ENCODE measurements at places on chromosomes 7 and 10.

- no peak for DNase-seq
These were observed 1.7 kb downstream of the CDHR1 start for GRCh38 chr10:84196083-84196482.

DNA sequence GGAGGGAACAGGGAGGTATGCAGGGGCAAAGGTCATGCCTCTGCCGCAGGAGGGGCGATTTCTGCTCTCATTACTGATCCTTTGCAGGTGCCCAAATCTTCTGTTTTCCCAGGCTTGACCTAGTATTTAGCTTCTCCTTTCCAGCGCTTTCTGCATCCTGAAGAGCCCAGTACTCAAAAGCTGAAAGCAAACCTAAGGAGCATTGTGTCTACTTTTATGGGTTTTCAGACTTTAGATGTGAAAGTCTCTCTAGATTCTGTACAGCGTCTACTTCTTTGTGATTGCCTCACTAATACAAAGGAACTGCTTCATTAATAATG is 560 bp downstream of the GBF1 start:
- DNase-seq, result no peak

DNA sequence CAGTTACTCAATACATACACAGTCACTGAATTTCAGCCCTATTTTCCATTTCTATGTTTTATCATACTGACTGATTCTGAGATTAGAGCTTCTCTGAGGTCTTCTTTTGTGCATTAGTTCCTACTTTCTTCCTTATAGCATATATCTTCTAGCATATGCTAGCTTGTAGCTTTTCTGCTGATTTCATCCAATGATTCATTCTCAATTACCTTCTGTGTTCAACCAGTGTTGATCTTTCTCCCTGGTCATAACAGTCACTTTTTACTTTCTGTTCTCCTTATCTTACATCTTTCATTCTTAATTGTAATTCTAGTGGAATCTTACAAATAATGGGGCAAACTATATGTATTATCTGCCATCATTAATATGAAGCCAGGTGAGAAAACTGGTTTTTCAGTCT is 159.5 kb upstream of the HGF start:
- peak; percentile 17 for DNase-seq

- no peak for DNase-seq
These were observed 127.4 kb downstream of the ZNF365 start for GRCh38 chr10:62501547-62501946.

DNA sequence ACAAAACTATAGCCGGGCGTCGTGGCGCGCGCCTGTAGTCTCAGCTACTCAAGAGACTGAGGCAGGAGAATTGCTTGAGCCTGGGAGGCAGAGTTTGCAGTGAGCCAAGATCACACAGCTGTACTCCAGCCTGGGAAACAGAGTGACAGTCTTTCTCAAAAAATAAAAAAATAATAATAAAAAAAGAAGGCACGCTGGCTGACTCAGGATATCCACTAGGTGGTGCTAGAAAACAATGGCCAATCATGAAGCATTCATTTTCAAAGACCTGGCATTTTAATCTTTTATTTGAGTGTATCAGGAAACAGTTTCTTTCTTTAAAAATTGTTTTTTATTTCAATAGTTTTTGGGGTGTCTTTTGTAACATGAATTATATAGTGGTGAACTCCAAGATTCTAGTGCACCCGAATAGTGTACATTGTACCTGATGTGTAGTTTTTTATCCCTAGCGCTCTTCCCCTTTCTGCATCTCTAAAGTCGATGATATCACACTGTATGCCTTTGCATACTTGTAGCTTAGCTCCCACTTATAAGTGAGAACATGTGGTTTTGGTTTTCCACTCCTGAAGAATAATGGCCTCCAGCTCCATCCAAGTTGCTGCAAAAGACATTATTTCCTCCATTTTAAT is 88.6 kb downstream of the LYZL1 start:
- DNase-seq, result peak; percentile 25

GRCh38 chr10:28127881-28128280 is 129.0 kb upstream of the ODAD2 start:
- DNase-seq, result peak; percentile 50

DNA sequence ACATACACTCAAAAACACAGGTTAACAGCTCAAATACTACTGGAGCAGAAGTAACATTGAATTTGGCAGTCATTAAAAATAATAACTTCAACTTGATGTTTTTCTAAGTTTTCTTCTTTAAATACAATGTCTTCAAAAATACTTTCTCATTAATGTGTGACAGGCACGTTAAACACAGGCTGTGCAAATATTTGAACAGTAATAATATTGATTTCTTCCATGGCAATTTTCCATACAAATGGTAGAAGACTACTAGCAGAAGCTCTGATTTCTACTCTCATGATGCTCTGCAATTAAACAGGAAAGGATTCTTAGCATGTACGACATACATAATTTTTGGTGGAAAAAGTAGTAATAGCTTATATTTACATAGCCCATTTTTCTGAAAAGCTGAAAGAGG is 47.4 kb downstream of the NRP1 start:
- no peak for DNase-seq

GRCh38 chr7:151833691-151834090 is 43.2 kb downstream of the PRKAG2 start:
- DNase-seq, result no peak

- peak; percentile 80 for DNase-seq
These were observed 23.6 kb downstream of the ST8SIA6 start for GRCh38 chr10:17430647-17431355.

DNA sequence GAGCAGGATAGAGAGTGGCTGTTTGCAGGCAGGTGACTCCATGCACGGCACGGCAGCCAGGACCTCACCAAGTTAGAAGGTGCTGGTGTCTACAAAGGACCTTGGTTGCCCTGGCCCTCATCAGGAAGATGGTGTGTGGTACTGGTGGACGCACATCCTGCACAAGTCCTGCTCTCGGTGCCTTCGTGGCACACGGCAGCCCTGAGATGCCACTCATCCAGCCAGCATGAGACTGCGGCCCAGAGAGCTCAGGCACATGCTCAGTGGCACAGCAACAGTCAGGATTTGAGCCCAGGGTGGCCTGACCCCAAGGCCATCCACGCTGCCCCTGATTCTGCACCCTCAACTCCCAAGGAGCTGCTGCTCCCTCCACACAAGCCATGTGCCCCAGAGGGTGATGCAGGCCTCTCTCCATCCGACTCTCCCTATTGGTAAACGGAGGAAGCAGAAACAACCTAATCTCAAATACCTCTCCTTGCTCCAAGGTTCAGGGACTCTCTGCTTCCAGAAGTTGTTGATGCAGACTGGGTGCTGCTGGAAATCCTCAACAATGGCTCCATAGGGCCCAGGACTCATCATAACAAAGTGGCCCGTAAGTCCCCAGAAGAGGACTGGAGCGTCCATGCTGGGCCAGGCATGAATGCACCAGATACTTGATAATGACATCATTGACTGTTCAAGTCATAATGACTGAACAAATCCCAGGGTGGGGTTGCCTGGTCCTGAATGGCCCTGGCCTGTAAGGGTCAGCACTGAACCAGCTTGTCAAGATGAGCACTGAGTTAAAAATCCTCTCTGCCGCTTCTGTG is 93.6 kb downstream of the ARHGAP22 start:
- DNase-seq, result no peak

GRCh38 chr7:111516612-111517011 is 45.7 kb downstream of the IMMP2L start:
- DNase-seq, result no peak

DNA sequence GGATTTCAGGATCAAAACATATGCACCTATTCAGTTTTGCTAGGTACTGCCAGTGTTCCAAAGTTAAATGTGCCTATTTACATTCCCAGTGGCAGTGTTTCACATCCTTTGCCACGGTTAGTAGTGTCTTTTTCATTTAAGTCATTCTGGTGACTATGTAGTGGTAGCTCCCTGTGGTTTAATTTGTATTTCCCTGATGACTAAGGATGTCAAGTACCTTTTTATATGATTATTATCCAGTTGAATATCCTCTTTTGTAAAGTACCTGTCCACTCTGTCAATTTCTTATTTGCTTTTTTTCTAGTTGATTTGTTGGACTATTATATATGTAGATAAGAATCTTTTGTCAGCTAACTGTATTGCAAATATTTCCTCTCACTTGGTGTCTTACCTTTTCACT is 45.1 kb downstream of the TMEM60 start:
- peak; percentile 8 for DNase-seq

GRCh38 chr7:149381245-149381644 is 79.6 kb downstream of the ZNF777 start:
- DNase-seq, result no peak

- DNase-seq, result no peak
These were observed 126.1 kb downstream of the ADARB2 start for GRCh38 chr10:1610986-1611770.

GRCh38 chr7:150787321-150788281 is 12.6 kb downstream of the TMEM176B start:
- DNase-seq, result no peak

DNA sequence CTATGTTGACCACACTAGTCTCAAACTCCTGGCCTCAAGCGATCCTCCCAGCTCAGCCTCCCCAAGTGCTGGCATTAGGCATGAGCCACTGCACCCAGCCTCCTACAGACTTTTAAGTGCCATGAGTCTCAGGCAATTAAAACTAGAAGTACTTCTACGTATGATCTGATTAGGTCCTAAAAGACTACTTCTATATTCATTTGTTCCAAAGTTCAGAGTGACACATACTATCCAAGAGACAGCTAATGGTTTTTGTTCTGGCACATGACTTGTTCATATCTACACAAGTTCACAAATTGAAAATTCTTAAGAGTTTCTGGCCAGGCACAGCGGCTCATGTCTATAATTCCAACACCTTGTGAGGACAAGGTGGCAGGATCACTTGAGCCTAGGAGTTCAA is 11.7 kb downstream of the ARHGAP19 start:
- no peak for DNase-seq

- DNase-seq, result no peak
These were observed 85.7 kb downstream of the ZNF277 start for GRCh38 chr7:112292162-112292561.

GRCh38 chr7:83921941-83922607 is 272.5 kb downstream of the SEMA3A start:
- DNase-seq, result peak; percentile 13

DNA sequence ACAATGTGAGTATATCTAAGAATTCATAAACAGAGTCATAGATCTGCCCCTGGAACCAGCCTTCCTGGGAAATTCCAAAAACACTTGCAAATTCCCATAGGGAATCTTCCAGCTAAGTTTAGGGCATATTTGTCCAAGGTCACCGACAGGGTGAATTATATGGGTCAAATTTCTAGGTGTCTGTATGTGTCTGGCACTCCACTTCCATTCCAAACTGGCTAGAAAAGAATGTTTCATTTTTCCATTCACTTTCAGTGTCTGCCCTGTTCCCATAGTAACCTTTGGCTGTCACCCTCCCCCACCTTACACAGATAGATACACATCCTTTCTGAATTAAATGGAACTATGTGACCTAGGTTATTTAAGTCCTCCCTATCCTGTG is 230.9 kb downstream of the CREB5 start:
- no peak for DNase-seq

- no peak for DNase-seq
These were observed 4.0 kb upstream of the BRAF start for GRCh38 chr7:140928491-140929309.

- no peak for DNase-seq
These were observed 111.6 kb upstream of the INSYN2A start for GRCh38 chr10:127308031-127308430.

DNA sequence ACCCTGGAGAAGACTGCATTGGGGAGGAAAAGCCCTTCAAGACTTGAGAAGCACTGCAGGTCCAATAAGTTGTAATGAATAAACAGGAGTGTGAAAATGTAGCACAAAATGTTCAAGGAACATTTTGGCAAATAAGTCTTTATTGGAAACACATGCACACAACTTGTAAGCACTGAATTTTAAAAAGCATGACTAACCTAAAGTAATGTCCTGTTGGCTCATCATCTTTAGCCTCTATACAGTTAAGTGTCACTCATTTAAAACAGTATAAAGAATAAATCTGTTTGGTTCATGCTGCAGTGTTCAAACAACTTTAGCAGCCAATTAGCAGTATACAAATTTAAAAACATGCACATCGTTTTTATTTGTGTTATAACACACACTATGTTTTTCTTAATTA is 108.6 kb downstream of the CDK6 start:
- DNase-seq, result no peak

- DNase-seq, result no peak
These were observed 182.0 kb downstream of the SEMA3E start for GRCh38 chr7:83466956-83467355.

GRCh38 chr10:129963641-129964501 is at the start of gene EBF3:
Gene EBF3, minus strand, starts transcription at chr10:129964274. Its CDS starts 506 bp downstream, at chr10:129963768.
- peak; percentile 6 for DNase-seq

- DNase-seq, result peak; percentile 86
These were observed 36.8 kb upstream of the ANK3 start for GRCh38 chr10:60426425-60426824.

Measured in HT1080 (cell line).